Lower lobe of right lung (tissue), 2 donors: ENCODE measurements at places on chromosomes 12 and 14. TPM values are rescaled to one million over a fixed set of nuclear protein-coding genes. Genes with fewer than 3 reads are reported as not detected.
A peak's percentile ranks its signal among the peaks of the same experiment; 100 is the strongest.

GRCh38 chr12:31590642-31591379 is at the start of gene DENND5B:
DENND5B (minus strand) TSS chr12:31591136; CDS start chr12:31590832, 304 bp downstream.
- peak; percentile 73 for DNase-seq

DNA sequence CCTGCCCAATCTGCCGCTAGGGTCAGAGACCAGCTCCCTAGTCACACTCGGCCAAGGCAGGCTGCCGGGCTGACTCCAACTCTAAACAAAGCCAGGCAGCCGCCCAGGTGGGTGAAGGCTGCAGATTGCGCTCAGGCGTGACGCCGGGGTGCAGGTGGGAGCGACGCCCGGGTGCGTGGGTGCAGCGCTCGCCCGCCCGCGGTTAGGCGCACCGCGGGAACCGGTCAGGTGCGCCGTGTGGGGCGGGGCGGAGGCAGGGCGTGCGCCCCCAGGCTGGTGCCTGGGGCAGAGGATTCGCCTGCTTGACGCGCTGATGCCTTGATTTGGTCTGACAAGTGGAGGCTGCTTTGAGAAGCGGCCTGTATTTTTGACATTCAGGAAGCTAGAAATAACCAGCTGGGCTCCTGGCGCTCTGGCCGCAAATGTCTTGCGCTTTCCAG is 126.7 kb upstream of the HIF1A start:
- DNase-seq, result peak; percentile 65

The GZMB gene
- total RNA-seq, result 7.6 TPM

The ADCY6 gene
- 42.7 TPM for total RNA-seq

The OLR1 gene
- total RNA-seq, result 172 TPM
